Stimulated activated naive B cell treated with anti-CD40 and anti-IgM and Interleukin-4, amounts not matched to agents 10 μg/mL and 1 μg/mL and 100 μg/mL, for 72 hours (primary cell): ENCODE measurements at places on chromosomes 3 and 15.

DNA sequence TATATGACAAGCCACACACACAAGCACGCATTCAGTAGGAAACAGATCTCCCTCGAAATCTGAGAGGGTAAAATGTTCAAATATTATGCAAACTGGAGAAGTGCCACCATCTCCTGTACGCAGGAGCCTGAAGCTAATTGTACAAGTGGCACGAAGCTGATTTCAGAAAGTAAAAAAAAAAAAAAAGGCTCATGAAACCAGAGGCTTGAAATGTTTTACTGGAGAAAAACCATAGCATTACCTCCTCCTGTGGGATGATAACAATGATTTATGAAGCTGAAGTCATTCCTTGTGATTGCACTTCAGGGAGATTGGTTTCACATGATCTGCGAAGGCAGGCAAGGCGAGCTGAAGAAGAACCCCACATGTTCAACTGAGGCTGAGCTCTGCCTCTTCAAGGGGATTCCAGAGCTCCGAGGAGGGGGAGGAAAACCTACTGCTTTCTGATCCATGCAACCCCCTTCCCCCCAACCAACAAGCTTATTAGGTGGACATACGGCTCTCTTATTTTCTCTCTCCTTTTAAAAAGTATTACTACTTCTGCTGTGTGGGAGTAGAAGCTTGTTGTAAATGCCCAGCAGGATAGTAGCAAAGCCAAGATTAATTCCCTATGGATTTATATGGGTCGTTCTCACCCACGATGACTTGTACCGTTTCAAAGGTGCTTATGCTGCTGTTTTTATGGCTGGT lies 101.1 kb downstream of the GREM1 start:
- no peak for DNase-seq

- DNase-seq = no peak
Measured at GRCh38 chr3:136070334-136070733, 104.8 kb downstream of the PPP2R3A start.

DNA sequence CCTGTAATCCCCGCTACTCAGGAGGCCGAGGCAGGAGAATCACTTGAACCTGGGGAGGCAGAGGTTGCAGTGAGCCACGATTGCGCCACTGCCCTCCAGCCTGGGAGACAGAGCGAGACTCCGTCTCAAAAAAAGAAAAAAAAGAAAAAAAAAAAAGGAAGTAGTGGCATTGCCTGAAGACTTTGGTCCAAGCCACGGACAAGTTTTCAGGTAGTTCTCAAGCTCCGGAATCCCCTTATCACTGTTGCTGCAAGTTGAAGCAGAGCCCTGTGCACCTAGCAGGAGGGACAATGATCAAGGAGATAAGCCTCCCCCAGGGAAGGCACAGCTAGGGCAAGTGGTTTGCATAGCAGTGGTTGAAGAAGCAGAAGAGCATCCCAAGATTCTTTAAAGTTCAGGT lies 97.6 kb downstream of the MEX3B start:
- no peak for DNase-seq

GRCh38 chr3:136366289-136366688 lies 116.1 kb downstream of the PCCB start:
- DNase-seq = no peak

- no peak for DNase-seq
Measured at GRCh38 chr15:74302821-74303359, 64.6 kb downstream of the CYP11A1 start.

GRCh38 chr15:100802421-100803170 lies 77.0 kb upstream of the ALDH1A3 start:
- no peak for DNase-seq

GRCh38 chr3:160392798-160393197 lies 6.2 kb downstream of the IFT80 start:
- DNase-seq = no peak

DNA sequence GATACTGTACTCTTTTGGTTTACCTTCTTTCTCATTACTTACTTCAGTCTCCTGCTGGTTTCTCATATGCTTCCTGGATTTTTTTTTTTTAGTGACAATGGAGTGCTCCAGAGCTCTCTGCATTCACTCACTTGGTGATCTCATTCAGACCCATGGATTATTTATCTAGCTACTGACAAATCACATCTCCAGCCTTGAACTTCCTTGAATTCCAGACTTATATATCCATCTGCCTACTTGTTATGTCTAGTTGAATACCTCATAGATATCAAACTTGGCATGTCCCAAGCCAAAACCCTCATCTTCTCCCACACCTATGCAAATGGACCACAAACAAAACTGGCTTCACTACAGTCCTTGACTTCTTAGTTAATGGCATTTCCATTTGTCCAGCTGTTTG lies 234.7 kb upstream of the ZPLD1 start:
- DNase-seq = no peak

DNA sequence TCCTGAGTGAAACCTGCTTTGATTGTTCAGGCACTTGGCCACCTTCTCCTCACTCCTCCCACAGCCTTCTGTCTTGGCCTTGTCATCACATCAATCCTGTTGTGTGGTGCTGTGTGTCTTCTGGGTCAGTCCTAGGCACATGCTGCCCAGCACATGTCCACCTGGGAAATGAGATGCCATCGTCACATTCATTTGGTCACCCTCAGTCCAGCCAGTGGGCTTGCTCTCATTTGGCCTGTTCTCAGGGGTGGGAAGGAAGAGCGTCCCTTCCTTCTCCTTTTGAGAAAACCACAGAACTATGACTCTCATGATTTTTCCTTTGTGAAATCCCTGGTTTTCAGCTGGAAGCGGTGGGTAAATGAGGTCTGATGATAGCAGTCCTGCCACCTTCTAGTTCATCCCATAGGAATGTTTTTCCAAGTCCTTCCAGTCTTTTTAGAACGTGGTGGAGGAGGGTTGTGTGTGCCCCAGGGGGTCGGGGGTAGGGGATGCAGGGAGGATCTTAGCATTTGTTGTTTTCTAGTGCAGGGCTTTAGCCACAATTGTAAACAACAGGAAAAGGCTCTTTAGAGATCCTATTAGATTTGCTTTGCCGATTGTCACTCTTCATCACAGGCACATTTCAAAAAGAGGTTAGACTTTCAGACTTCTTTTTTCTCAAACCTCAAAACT lies 8.4 kb upstream of the PLA1A start:
- no peak for DNase-seq

GRCh38 chr15:89138999-89139612 lies 50.9 kb downstream of the ABHD2 start:
- DNase-seq = no peak

GRCh38 chr3:4270720-4271119 lies 32.4 kb upstream of the SETMAR start:
- no peak for DNase-seq

DNA sequence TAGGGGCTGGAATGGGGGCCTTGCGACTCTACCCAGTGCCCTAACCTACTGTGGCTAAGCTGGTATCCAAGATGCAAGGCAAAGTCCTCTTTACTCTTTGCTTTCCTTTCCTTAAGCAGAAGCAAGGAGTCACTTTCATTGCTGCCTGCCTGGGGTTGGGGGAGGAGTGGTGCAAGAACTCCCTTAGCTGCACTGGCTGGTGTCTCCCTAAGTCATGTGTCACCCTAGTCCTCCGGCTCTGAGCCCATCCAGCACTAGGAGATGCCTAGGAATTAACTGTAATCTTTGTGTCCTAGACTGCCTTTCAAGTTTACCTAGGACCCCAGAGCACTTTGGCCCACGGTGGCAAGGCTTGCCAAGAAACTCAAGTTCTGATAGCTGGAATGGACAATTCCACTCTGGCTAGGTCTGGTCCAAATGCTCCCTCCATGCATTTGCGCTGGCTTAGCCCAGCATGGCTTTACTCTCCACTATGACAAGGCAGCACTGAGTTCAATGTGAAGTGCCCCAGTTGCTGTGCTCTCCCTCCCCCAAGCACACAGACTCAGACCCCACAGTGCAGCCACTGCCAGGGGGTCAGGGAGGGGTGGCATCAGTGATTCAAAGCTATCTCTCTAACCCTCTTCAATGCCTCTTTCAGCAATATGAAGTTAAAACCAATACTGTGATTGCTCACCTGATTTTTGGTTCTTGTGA lies 58.7 kb downstream of the ESYT3 start:
- DNase-seq = no peak

DNA sequence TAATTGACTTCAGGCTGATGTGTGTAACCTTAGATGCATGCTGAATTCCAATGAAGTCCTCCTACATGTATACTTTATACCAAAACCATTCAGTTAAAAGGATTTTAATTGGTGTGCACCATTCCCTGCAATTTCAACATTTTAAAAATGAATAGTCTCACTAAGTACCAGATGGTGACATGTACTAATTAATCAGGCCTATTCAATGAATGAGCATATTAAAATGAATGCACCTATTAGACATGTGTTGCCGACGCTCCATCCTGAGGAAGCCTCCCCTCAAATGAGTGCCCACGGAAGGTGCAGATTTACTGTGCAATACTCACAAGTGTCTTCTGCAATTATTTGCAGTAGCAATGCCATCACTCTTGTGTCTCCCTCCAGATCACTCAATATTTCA lies 124.7 kb upstream of the TSPAN3 start:
- no peak for DNase-seq
